ENCODE measurements at places on chromosomes 1 and 21. TPM values are rescaled to one million over a fixed set of nuclear protein-coding genes. Genes with fewer than 3 reads are reported as not detected.

GRCh38 chr1:212244441-212244840 lies 40.8 kb upstream of the PPP2R5A start:
- peak overlapping the region; percentile 17 for H3K4me3 ChIP-seq
- DNase-seq: no peak
- peak overlapping the region; percentile 71 for H3K27ac ChIP-seq

DNA sequence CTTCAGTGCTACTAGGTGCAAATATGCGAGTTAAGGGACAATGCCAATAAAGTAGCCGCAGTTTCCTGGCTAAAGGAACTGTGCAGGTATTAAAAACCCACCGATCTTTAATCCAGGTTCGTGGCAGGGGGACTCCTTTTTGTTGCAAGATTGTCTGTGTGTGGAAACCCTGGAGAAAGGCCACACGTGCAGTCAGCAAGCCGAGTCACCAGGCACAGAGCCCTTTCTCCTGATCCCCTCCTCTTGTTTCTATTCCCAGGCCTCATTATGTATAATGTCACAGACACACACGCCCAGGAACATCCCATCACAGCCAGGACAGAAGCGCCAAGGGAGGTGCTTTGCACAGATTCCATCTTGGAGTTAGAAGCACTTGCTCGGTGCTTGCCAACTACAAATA lies 528.9 kb downstream of the KIF26B start:
- H3K27ac ChIP-seq: no peak overlapping the region
- H3K36me3 ChIP-seq: no peaks in the 10 kb centered on the region
- no peak for DNase-seq

DNA sequence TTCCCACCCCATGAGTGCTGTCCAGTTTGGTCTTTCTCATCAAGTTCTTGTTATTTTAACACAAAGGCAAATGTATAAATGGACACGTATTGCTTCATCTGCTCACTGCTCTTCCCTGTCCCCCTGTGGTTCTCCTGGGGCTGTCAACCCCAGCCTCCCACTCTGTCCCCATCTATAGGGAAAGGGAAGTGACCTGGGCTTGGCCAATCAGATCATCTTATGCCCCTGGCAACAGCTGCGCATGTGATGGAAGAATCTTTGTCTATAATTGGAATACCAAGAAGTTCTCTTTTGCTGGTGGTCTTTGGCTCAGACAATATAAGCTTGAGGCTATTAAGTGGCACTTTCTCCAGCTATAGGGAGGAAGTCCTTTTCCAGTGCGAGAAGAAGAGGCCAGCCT lies 4.7 kb upstream of the CCSAP start:
- H3K4me1 ChIP-seq: peaks cover 5% of the 10 kb centered on the region
- no peak for DNase-seq
- no peaks in the 10 kb centered on the region for H3K36me3 ChIP-seq
- H3K27me3 ChIP-seq: peaks cover 18% of the 10 kb centered on the region
- H3K27ac ChIP-seq: no peak overlapping the region
- no peak overlapping the region for H3K4me3 ChIP-seq

GRCh38 chr1:53369761-53370160 lies 41.9 kb upstream of the LRP8 start:
- no peak overlapping the region for H3K27ac ChIP-seq
- no peaks in the 10 kb centered on the region for H3K27me3 ChIP-seq
- H3K36me3 ChIP-seq: peaks cover 2% of the 10 kb centered on the region
- H3K4me3 ChIP-seq: no peak overlapping the region

- no peaks in the 10 kb centered on the region for H3K27me3 ChIP-seq
- no peak overlapping the region for H3K4me3 ChIP-seq
- DNase-seq: no peak
- H3K4me1 ChIP-seq: no peaks in the 10 kb centered on the region
Observed at GRCh38 chr1:97608272-97608671, 312.6 kb downstream of the DPYD start.

DNA sequence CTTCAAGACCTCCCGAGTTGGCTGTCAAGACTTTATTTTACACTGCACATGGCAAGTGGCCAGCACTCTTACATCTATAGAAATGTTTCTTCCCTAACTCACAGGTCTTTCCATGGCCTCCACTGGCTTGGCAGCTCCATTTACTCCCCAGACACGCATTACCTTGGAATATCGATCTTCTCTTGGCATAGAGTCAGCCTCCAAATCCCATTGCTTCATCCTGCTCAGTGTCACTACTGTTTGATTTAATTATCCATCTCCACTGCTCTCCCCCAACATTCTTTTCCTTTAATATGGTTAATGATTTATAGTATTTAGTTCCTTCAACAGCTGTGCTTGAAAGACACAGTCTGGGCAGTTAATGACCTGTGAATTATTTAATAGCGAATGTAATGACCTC lies 241.2 kb upstream of the MAP1LC3C start:
- no peak overlapping the region for H3K4me3 ChIP-seq
- H3K36me3 ChIP-seq: no peaks in the 10 kb centered on the region
- no peaks in the 10 kb centered on the region for H3K27me3 ChIP-seq
- H3K27ac ChIP-seq: no peak overlapping the region

- no peak overlapping the region for H3K4me3 ChIP-seq
- DNase-seq: no peak
- peaks cover 13% of the 10 kb centered on the region for H3K36me3 ChIP-seq
- H3K27ac ChIP-seq: no peak overlapping the region
Observed at GRCh38 chr1:54227891-54228310, 27.9 kb downstream of the MRPL37 start.

DNA sequence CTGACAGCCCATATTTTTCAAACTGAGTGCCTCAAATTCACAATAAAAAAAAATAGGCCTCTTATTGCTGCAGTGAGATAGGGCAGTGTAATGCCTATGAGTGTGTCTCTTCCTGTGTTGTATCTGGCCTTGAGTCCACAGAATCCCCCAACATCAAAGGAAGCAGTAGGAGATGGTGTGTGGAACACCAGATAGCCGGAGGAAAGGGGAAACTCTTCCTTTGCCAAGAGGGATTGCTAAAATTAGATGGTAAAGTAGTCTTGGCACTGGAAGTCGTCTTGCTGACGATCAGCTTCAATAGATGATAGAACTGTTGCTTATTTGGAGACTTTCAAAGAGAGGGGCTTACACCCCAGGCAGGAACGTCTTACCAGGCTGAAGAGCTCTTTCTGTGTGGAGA lies 51.8 kb downstream of the RUNX1 start:
- no peaks in the 10 kb centered on the region for H3K36me3 ChIP-seq
- no peak overlapping the region for H3K27ac ChIP-seq
- H3K4me1 ChIP-seq: peaks cover 21% of the 10 kb centered on the region
- H3K4me3 ChIP-seq: no peak overlapping the region
- DNase-seq: no peak

DNA sequence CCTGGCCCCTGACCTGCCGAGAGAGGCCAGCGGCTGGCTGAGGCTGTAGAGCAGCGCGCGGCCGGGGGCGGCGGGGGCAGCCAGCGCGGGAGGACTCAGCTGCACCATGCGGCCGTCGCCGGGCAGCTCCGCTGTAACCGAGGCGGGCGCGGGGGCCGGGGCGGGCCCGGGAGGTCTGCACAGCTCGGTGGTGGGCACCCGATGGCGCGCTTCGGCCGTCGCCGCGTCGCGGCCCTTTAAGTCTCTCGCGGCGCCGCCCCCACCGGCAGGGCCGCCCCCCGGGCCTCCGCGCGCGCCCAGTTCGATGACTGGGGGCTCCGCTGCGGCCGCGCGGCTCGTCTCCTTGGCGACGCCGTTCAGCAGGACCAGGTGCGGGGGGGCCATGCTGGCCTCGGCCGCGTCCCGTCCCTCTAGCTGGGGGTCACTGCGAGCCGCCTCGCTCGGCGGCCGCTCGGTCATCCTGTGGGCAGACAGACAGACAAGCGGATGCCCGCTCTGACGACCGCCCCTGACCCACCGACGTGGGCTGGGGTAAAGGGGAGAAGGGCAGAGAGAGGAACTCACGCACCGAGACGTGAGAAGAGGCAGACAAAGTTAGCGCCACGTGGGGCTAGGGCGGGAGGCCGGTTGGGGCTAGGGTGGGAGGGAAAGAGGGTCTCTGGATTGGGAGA lies 6.5 kb downstream of the TAL1 start:
- peaks cover 54% of the 10 kb centered on the region for H3K27me3 ChIP-seq
- H3K4me3 ChIP-seq: peak overlapping the region; percentile 43

GRCh38 chr1:31064718-31065309 lies 703 bp downstream of the PUM1 start:
- H3K36me3 ChIP-seq: peaks cover 4% of the 10 kb centered on the region
- peaks cover 18% of the 10 kb centered on the region for H3K4me1 ChIP-seq
- peak overlapping the region; percentile 99 for H3K27ac ChIP-seq
- H3K27me3 ChIP-seq: no peaks in the 10 kb centered on the region
- peak; percentile 62 for DNase-seq

- H3K4me1 ChIP-seq: peaks cover 7% of the 10 kb centered on the region
- H3K27ac ChIP-seq: no peak overlapping the region
- H3K36me3 ChIP-seq: no peaks in the 10 kb centered on the region
- no peak for DNase-seq
- H3K27me3 ChIP-seq: peaks cover 8% of the 10 kb centered on the region
- no peak overlapping the region for H3K4me3 ChIP-seq
Observed at GRCh38 chr1:40653851-40654537, 11.5 kb downstream of the RIMS3 start.

DNA sequence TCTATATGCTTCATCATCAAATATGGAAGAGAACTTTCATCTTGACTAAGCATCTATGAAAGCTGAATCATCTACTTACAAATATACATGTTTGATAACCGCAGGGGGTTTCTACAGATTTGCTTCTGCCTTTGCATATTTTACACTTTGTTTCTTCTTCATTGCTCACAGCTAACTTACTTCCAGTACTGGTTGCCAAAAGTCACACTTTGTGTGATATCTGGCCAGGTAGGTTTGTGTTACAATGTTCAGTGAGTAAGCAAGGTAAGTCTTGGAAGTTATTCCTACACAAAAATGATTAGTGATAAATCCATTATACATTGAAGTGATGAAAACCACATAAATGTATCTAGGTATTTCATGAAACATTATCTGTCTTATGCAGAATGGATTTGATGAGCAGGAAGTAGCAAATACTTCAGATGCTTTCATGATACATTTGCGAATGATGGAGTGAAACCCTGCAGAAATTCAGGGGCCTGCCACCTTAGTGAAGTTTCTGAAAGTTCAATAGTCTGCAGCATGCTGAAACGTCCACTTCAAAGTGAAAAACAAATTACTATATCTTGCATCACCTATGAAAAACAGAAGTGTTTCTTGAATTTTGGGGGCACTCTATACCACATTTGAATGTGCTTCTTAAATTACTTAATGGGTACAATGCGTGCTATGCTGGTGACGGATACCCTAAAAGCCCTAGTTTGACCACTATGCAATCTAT lies 187.3 kb downstream of the ATP6V1G3 start:
- no peak overlapping the region for H3K4me3 ChIP-seq
- peaks cover 1% of the 10 kb centered on the region for H3K27me3 ChIP-seq
- DNase-seq: no peak
- peaks cover 2% of the 10 kb centered on the region for H3K4me1 ChIP-seq
- H3K36me3 ChIP-seq: no peaks in the 10 kb centered on the region

GRCh38 chr1:152961226-152961891 lies 9.1 kb upstream of the SPRR4 start:
- no peak overlapping the region for H3K27ac ChIP-seq
- DNase-seq: no peak
- H3K27me3 ChIP-seq: peaks cover 2% of the 10 kb centered on the region
- H3K4me1 ChIP-seq: no peaks in the 10 kb centered on the region
- H3K4me3 ChIP-seq: no peak overlapping the region

GRCh38 chr1:215529111-215529510 lies 38.0 kb upstream of the KCTD3 start:
- no peak overlapping the region for H3K4me3 ChIP-seq
- H3K27ac ChIP-seq: no peak overlapping the region
- DNase-seq: no peak
- no peaks in the 10 kb centered on the region for H3K36me3 ChIP-seq
- H3K4me1 ChIP-seq: peaks cover 6% of the 10 kb centered on the region
- H3K27me3 ChIP-seq: peaks cover 5% of the 10 kb centered on the region

DNA sequence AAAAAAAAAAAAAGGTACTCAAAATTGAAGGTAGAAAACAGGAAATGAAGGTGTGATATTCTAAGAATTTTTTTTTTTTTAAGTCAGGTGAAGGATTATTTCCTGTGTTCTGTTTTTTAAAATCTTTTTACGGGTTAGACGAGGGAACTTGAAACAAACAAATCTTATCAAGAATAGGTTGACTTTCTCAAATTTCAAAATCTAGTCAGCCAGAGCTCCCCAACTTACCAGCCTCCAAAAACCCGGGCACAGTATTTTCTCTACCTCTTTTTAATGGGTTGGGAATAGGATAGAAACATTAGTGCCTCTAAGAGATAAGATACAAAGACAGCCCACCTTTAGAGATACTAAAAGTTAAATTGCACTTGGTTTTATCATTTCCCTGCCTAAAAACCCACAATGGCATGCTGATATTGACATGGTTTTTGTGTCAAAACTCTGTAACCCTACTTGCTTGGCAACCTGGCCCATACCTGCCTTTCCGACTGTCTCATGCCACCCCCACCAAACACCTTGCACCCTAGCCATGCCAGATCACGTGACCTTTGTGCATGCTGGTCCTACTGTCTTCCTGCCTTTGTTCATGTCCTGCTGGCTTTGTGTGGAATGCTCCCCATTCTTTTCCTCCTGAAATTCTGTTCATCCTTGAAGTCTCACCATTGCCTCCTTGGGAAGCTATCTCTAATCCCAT lies 4.2 kb downstream of the RCAN3 start:
- peak overlapping the region; percentile 87 for H3K27ac ChIP-seq
- H3K4me3 ChIP-seq: peak overlapping the region; percentile 84
- DNase-seq: no peak
- H3K4me1 ChIP-seq: peaks cover 57% of the 10 kb centered on the region

GRCh38 chr1:203060115-203060514 lies 25.7 kb downstream of the MYOG start:
- DNase-seq: no peak
- H3K27me3 ChIP-seq: no peaks in the 10 kb centered on the region
- no peak overlapping the region for H3K4me3 ChIP-seq
- H3K36me3 ChIP-seq: peaks cover 21% of the 10 kb centered on the region
- H3K27ac ChIP-seq: no peak overlapping the region

DNA sequence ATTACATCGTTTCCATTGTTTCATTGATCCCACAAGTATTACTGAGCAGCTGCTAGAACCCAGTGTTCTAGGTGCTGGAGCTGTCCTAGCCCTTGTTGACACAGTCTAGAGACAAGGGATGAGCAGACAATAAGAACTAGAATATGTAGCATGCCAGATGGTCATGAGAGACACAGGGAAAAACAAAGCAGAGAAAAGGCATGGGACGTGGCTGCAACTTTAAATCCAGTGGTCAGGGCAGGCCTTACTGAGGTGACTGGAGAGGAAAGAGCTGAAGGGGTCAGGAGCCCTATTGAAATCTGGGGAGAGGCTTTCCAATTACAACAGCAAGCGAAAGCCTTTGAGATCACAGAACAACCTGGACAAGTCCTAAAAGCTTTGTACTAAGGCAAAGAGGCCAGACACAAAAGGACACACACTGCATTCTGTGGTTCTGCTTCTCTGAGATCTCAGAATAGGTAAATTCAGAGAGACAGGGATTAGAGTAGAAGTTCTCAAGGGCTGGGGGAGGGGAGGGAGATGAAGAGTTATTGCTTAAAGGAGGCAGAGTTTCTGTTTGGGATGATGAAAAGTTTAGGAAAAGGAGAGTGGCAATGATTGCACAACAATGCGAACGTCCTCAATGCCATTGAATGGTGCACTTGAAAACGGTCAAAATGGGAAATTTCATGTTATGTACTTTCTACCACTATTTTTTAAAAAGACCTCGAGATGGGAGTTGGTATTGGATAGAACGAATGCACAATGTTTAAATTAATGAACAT lies 467.4 kb upstream of the VAMP3 start:
- no peaks in the 10 kb centered on the region for H3K36me3 ChIP-seq
- no peaks in the 10 kb centered on the region for H3K4me1 ChIP-seq
- DNase-seq: no peak
- H3K27me3 ChIP-seq: peaks cover 21% of the 10 kb centered on the region

GRCh38 chr1:112296908-112297307 lies 99.1 kb upstream of the CTTNBP2NL start:
- H3K36me3 ChIP-seq: no peaks in the 10 kb centered on the region
- no peak overlapping the region for H3K27ac ChIP-seq
- H3K4me3 ChIP-seq: no peak overlapping the region

The FCER1G gene
- 18.9 TPM for total RNA-seq

The C4BPA gene
- total RNA-seq: not detected

The CNR2 gene
- total RNA-seq: 2.0 TPM

The RSPH1 gene
- total RNA-seq: not detected
